CD8-positive, alpha-beta memory T cell (primary cell): ENCODE measurements at places on chromosomes 6 and 20. TPM values are rescaled to one million over a fixed set of nuclear protein-coding genes. Genes with fewer than 3 reads are reported as not detected.

Gene NUP43
- total RNA-seq, result 82.3 TPM

Gene HCRTR2
- total RNA-seq, result not detected

Gene BFSP1
- total RNA-seq, result 0.24 TPM

Gene RIMS1
- total RNA-seq, result not detected

Gene LHFPL5
- not detected for total RNA-seq

Gene IP6K3
- total RNA-seq, result not detected

Gene VNN1
- total RNA-seq, result not detected

Gene CD24
- not detected for total RNA-seq

GRCh38 chr6:71248306-71248765 is 40.3 kb upstream of the OGFRL1 start:
- no peaks in the 10 kb centered on the region for H3K27me3 ChIP-seq
- no peak overlapping the region for H3K4me3 ChIP-seq
- no peaks in the 10 kb centered on the region for H3K36me3 ChIP-seq
- DNase-seq, result no peak

GRCh38 chr6:128305976-128306375 is 214.4 kb downstream of the PTPRK start:
- H3K4me3 ChIP-seq, result no peak overlapping the region
- H3K36me3 ChIP-seq, result no peaks in the 10 kb centered on the region
- H3K4me1 ChIP-seq, result no peaks in the 10 kb centered on the region
- no peak overlapping the region for H3K27ac ChIP-seq
- no peak for DNase-seq

- DNase-seq, result no peak
- H3K27me3 ChIP-seq, result peaks cover 4% of the 10 kb centered on the region
- no peak overlapping the region for H3K4me3 ChIP-seq
- H3K4me1 ChIP-seq, result no peaks in the 10 kb centered on the region
- no peak overlapping the region for H3K27ac ChIP-seq
- no peaks in the 10 kb centered on the region for H3K36me3 ChIP-seq
Observed at GRCh38 chr20:51001430-51002265, 21.3 kb downstream of the KCNG1 start.

DNA sequence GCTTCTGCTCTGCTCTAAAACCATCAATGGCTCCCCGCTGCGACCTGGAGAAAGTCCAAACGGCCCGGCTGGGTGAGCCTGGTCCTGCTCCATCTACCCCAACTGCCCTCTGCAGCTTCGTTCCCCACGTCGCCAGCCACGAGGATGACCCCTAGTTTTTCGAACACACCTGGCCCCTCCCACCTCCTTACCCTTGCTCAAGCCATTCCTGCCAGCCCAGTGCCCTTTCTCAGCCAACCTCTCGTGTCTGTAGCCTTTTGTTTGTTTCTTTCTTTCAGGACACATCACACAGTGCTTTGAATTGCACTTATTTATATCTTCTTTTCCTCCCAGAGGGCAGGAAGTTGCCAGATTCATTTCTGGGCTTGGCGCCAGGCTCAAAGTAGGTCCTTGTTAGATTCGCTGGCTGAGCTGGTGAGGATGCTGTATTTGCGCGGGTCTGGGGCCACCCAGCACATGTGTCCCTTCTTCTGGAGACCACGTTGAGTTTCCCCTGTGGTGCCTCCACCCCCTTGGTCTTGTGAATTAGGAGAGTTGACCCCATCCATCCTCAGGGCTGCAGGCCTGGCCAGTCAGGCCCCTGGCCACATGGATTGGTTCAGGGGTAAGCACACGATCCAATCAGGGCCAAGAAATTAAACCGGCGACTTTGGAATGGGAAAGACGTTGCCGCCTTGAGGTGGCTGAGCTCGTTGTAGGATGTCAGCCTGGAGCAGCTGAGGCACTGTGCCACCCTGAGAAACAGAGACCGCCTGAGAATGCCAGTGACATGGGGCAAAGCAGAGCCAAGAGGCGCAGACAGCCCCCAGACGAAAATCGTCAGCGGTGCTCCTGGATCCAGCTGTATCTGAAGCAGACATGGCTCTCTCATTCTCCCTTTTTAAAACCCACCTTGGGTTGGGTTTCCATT is 156.0 kb downstream of the CEBPB start:
- H3K27ac ChIP-seq, result no peak overlapping the region
- H3K4me1 ChIP-seq, result peaks cover 6% of the 10 kb centered on the region
- H3K36me3 ChIP-seq, result no peaks in the 10 kb centered on the region
- no peaks in the 10 kb centered on the region for H3K27me3 ChIP-seq

DNA sequence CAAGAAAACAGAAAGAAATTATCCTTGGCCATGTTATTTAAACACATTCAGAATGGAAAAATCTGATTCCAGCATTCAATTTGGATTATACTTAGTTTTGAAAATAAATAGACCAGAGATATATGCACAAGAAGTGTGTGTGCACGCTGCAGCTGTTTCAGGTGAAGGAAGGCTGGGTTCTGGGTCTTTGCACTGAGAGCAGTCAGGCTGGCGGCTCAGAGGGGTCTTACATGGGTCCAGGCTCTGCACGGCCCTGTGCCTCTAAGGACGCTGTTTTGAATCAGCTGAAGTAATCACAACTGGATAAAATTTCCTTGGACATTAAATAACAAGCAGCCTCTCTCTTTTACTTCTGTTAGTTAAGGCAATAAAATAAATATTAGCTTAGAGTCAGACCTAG is 31.8 kb downstream of the GCLC start:
- no peaks in the 10 kb centered on the region for H3K4me1 ChIP-seq
- no peak overlapping the region for H3K27ac ChIP-seq
- H3K27me3 ChIP-seq, result no peaks in the 10 kb centered on the region
- no peak for DNase-seq
- H3K4me3 ChIP-seq, result no peak overlapping the region

DNA sequence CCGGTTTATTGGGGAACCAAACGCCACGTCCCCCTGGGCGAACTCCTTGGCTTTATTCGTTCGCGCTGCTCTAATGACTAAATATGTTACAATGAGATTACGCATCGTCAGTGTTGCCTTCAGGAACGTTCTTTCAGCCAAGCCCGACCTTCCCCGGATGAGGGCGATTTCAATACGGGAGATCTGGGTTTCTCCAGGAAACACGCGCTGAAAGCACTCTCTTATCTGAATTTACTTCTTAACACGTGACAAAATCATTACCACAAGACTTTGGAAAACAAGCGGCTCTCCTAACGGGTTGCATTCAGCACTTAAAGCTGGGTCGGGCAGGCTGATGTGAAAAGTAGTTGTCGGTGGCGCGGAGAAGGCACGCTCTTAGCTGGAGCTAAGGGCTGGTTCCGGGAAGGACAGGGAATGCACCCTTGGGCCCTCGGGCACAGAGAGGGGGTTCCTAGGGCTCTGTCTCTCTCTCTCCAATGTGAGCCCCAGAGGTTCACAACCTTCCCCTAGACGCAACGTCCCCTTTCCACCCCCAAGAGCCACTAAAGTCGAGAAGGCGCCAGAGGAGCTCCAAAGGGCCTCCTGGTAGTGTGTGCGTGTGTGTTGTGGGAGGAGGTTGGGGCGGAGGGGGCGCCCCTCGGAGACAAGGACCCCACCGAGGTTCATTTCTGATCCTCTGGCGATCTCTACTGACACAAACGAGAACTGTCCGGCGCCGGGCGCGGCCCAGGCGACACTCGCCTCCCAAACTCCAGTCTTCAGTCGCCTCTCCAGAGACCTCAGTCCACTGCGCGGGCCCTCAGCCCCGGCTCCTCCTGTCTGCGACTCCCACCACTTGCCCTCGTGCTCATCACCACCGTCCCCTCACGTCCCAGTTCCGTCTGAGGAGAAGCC is 7.1 kb upstream of the NKX2-2 start:
- no peak for DNase-seq
- no peak overlapping the region for H3K27ac ChIP-seq
- H3K36me3 ChIP-seq, result no peaks in the 10 kb centered on the region
- H3K27me3 ChIP-seq, result peaks cover 60% of the 10 kb centered on the region

DNA sequence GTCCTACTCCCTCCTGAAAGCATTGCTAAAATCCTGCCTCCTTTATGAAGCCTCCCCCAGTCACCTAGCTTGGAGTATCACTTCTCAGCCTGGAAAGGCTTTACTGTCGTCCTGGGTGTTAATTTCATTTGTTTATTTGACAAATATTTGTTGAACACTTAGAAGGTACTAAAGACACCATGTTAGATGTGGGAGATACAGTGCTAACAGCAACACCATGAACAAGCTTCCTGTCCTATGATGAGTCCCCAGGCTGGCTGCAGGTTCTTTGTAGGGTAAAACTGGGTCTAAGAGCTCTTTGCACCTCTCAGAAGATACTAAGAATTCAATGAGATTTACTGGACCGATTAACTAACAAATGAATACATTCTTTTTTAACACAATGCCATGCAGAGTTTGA is 109.2 kb upstream of the TMEM170B start:
- H3K36me3 ChIP-seq, result no peaks in the 10 kb centered on the region
- no peak overlapping the region for H3K4me3 ChIP-seq
- H3K4me1 ChIP-seq, result no peaks in the 10 kb centered on the region

DNA sequence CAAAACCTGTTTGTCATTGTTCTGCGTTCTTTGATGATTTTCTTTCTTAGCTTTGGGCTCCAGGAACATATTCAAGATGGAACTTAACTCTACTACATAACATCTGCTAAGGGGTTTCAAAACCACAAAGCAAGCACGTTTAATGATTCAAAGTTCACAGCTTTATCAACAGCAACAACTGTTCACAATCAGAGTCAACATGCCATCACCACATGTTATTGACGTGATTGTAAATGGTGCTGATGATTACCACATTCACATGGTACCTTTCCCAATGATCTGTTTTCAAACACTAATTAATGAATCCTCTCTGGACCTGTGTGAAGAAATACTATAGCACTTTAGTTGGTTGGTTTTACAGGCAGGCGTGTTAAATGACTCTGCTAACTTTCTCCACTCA is 180.6 kb upstream of the CEP162 start:
- no peak overlapping the region for H3K4me3 ChIP-seq
- no peak for DNase-seq

DNA sequence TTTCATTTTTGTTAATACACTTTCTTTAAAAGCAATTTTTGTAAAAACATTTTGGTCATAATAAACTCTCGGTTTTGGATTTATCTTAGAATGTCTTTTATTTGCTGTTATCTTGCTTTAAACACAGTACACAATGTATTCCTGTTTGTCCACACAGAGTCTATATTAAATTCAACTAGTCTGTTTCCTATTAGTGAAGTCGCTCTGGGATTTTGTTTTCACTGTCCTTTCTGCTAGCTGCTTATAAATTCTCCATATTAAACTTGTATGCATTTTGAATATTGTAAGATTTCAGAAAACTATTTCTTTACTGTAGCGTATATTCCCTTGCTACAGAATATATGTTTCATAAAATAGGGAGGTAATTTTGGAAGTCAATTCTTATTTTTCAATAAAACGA is 630.2 kb downstream of the HDGFL1 start:
- H3K27ac ChIP-seq, result no peak overlapping the region
- no peaks in the 10 kb centered on the region for H3K36me3 ChIP-seq
- H3K4me1 ChIP-seq, result no peaks in the 10 kb centered on the region
- H3K4me3 ChIP-seq, result no peak overlapping the region

- no peaks in the 10 kb centered on the region for H3K27me3 ChIP-seq
- peaks cover 19% of the 10 kb centered on the region for H3K4me1 ChIP-seq
- DNase-seq, result no peak
- no peak overlapping the region for H3K27ac ChIP-seq
- no peak overlapping the region for H3K4me3 ChIP-seq
- peaks cover 32% of the 10 kb centered on the region for H3K36me3 ChIP-seq
Observed at GRCh38 chr6:125296471-125296870, 5.3 kb downstream of the HDDC2 start.

DNA sequence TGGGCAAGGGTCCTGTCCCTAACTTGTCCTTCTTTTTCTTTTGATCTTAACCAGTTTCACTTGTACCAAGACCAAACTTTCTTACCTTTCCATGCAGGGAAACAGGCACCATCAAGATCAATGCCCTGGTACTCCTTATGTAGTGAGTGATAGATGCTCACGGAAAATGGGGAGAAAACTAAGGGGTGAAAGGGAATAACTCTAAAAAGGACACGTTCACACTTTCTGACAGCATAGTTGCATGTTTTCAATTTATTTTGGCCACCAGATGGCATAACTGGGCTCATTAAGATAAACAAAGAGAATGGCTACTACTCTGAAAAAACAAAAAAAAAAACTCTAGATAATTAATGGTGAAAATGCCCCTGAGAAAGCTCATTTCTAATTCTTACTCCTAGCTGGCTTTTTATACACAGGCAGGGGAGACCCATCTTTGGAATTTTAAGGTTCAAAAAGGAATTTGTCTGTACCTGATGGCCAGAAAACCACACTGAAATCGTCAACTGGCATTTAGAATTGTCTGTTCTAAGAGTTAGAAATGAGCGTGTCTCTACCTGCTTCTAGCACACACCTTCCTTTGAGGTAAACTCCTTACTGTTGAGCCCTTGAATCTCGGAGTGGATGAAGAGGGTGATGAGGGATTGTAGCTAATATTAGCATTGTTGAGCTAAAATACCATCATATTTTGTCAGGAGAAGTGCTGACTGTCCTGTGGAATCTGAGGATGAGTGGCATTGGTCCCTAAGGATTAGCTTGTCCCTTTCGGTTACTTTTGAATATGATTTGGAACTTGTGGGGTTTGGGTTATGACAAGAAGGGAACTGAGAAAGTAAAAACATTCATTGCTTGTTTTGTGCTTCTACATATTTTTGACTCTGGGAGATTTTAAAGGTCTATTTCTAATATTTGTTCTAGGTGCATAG is 62.2 kb upstream of the DDR1 start:
- H3K36me3 ChIP-seq, result no peaks in the 10 kb centered on the region
- no peaks in the 10 kb centered on the region for H3K27me3 ChIP-seq
- H3K4me1 ChIP-seq, result peaks cover 18% of the 10 kb centered on the region
- H3K27ac ChIP-seq, result no peak overlapping the region

DNA sequence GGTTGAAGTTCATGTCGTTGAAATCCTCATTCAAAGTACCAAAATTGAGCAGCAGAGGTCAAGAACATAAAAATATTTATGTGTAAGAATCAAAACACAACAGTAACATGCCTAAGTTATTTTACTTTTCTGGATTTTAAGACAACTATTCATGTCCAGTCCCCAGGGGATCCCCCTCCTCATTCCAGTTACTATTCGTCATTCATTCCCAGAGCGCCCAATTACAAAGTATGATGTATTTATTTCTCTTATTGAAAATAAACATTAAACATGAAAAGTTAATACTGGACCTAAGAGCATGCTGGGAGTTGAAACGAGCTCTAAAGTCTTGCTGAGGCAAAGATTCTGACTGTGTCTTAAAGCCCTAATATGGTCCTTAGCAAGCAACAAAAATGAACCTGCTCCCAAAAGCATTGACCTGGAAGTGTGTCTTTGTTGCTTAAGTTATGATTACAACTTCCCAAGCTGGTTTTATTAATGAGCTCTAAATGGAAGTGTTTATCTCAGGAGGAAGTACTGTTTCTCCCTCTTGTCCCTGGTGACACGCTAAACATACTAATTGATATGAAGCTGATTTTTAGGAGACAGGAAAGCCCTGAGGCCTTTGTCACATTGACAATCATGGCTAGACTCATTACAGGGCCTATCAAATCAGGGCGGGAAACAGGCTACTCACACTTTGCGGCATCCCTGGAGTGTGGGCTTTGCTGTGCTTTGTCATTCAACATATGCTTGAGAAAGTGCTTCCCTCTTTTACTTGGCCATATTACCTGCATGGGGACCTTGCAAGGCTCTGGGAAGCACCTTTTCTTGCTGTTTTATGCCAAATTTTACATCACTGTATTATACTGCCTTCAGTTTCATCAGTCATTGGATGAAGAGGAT is 192.2 kb upstream of the DTNBP1 start:
- H3K36me3 ChIP-seq, result no peaks in the 10 kb centered on the region
- H3K27ac ChIP-seq, result no peak overlapping the region
- H3K4me1 ChIP-seq, result no peaks in the 10 kb centered on the region

GRCh38 chr20:11137688-11138087 is 463.9 kb upstream of the JAG1 start:
- DNase-seq, result no peak
- no peaks in the 10 kb centered on the region for H3K36me3 ChIP-seq
- no peak overlapping the region for H3K27ac ChIP-seq
